ENCODE measurements at places on chromosomes 7 and 10. TPM values are rescaled to one million over a fixed set of nuclear protein-coding genes. Genes with fewer than 3 reads are reported as not detected.

GRCh38 chr7:1223196-1223981 lies 9.3 kb upstream of the UNCX start:
- no peak for DNase-seq

DNA sequence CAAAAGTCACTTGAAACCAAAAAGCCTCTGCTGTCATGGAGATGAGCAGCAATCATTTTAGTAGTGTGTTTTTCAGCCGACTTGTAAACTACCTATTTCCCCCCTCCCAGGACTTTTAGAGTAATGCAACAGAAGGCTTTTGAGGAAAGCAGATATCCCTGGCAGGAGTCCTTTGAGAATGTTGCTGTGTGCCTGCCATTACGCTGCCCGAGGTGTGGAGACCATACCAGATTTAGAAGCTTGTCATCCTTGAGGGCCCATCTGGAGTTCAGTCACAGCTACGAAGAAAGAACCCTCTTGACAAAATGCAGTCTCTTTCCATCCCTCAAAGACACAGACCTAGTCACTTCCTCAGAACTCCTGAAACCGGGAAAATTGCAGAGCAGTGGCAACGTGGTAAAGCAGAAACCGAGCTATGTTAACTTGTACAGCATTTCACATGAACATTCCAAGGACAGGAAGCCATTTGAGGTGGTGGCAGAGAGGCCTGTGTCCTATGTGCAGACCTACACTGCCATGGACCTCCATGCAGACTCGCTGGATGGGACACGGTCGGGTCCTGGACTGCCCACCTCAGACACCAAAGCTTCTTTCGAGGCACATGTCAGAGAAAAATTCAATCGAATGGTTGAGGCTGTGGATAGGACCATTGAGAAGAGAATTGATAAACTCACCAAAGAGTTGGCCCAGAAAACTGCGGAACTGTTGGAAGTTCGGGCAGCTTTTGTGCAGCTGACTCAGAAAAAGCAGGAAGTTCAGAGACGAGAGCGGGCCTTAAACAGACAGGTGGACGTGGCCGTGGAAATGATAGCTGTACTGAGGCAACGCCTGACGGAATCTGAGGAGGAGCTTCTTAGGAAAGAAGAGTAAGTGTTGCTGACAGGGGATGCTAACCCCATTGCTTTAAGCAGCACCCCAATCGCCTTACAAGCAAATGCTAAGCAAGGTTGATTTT lies 2.2 kb downstream of the ZNF365 start:
- DNase-seq: no peak

DNA sequence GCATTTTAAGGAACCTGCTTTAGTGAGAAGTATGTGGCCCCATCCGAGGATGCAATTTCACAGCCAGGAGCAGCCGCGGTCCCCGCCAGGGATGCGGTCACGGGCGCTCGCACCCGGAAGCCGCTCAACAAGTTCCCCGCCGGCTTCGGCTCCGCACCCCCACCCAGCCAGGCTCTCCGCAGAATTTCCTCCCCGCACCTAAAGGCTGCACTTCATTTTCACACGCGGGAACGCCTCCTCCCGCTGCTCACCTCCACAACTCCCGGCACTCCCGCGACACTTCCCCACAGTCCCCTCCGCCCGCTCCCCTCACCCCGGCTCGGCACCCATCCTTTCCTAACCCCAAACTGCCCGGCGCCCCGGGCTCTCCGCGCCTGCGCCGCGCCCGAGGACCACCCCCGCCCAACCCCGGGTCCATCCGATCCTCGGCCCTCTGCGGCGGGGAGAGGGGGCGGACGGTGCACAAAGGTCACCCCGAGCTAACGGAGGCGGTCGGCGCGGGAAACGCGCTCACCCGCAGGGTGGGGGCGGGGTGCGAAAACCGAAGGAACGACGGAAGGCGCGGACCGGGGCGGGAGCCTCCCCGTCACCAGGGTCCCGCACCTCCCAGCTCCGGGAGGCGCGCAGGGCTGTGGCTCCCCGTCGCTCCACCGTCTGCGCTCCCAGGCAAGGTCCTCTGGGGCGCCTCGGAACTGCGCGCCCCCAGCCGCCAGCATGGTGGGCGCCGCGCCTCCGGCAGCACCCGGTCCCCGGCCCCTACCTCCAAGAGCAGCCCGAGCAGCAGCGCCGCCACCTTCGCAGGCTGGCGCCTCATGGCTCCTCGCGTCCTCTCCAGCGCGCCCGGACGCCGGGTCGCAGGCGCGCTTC lies 558 bp downstream of the VOPP1 start:
- peak; percentile 66 for DNase-seq

DNA sequence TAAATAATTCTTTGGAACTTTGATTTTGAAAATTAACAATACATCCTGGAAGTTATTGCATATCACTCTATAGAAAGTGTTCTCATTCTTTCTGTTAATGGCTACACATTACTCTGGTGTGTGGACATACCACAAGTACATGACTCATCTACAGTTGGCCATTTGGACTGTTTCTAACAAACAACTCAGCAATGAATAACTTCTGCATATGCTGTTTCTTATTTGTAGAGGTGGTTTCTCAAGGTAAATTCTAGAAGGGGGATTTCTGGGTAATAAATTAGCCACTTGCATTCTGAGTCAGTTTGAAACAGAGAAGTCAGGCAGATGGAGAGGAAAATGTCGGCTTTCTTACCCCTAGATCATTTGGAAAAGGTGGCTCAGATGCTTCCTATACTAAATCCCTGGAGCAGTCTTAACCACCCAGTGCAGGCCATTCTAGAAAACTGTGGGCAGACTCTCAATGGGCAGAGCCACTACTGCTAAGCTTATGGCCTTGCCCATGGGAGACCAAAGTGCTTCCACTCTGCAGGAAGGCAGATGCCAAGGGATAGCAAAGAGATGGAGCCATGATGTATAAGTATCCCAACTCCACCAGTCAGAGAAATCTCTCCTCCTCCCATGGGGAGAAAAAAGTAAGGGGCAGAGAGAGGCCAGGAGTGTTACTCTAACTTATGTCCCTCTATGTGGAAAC lies 194.0 kb upstream of the PLPP4 start:
- no peak for DNase-seq

DNA sequence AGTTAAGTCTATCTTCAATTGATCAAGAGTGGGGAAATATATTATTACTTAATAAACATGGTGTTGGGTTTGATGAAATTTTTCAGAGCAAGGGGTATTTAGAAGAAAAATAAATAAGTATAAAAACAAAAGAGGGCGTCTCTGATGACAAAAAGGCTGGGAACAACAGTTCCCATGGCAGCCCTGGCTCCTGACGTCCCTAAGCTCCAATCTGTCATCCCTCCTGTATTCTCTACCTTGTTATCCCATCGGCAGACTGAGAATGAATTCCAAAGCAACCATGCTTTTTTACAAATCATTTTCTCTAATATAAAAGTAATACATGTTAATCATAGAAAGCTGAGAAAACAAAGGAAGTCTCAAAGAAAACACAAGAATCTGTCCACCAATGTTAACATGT lies 55.5 kb downstream of the SORBS1 start:
- DNase-seq: no peak

- peak; percentile 81 for DNase-seq
These were observed 10.3 kb downstream of the ITPRIP start for GRCh38 chr10:104327745-104328645.

DNA sequence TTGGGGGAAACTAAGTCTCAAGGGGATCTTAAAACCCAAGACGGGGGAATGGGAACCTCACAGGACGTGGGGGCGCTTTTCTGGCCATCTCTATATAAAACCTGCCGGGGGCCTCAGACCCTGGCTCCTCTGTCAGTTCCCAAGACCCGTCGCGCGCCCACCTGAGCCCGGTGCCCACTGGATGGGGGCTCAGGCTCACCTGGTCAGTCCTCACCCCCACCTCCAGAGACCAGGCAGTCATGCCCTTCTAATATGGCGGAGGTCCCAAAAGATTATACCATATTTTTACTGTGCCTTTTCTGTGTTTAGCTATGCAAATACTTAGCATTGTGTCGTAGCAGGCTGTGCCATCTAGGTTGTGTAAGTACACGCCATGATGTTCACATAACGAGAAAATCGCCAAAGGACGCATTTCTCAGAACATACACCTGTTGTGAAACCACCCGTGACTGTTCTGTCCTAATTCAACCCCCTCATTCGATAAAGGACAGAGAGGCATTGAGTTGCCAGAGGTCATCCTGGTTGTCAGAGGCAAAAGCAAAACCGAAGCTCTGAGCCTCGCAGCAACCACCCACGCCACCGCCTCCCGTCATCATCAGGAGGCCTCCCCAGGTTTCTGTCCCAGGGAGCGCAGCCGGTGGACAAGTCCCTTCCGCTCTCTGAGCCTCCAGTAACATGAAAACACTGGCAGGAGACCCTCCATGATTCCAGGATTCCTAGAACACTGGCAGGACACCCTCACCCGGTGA lies 28.9 kb downstream of the OAT start:
- DNase-seq: no peak

DNA sequence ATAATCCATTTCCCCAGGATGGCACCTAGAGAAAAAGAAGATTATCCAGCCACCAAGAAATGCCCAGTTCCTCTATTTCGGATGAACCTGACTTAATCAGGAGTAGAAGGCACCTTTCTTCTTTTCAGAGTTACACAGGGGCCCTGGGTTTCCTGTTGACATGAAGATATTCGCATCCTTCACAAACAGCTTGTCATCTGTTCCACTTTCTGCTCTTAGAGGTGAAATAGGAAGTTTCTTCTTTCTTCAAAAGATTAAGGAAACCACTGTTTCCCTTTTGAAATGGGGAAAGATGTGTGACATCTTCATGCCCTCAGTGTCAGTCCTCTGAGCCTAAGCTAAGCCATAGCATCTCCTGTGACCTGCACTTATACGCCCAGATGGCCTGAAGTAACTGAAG lies 39.1 kb upstream of the RAB18 start:
- no peak for DNase-seq

GRCh38 chr10:124677749-124678556 lies 66.2 kb downstream of the FAM53B start:
- no peak for DNase-seq

DNA sequence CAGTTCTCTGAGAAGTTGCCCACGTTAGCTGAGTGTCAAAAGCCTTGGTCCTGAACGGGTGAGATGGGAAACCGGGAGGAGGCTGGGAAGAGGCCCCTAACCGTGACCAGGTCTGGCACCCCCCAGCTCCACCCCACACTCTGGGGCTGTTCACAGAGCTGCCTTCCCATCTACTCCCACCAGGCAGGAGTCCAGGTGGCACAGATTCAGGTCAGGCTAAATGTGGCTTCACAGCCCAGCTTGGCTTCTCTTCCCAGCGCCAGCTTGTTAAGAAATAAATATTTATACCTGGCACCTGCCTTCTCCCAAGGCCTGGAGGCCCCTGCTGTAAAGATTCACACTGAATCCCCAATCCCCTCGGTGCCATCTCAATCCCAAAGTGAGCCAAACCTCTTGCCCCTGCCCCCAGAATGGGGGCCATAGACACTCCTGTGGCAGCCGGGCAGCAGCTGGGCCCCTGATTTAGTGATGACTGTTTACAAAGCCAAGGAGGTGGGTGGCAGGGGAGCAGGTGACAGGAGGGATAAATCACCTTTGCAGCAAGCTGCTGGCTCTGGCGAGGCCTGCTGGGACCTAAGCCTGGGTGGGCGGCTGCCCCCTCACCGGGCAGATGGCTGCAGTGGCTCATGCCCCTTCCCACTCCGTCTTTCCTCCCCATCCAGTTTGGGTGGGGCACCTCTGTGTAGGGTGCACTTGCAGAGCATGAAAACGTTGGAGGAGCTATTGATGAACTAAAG lies 72.5 kb downstream of the GOLGA7B start:
- no peak for DNase-seq

GRCh38 chr10:17454161-17455014 lies at the start of gene ST8SIA6:
TSS of gene ST8SIA6 (minus strand) at chr10:17454595. CDS start at chr10:17454255, 340 bp downstream.
- no peak for DNase-seq

- DNase-seq: peak; percentile 86
These were observed 173.3 kb downstream of the SLC16A9 start for GRCh38 chr10:59536167-59537014.

DNA sequence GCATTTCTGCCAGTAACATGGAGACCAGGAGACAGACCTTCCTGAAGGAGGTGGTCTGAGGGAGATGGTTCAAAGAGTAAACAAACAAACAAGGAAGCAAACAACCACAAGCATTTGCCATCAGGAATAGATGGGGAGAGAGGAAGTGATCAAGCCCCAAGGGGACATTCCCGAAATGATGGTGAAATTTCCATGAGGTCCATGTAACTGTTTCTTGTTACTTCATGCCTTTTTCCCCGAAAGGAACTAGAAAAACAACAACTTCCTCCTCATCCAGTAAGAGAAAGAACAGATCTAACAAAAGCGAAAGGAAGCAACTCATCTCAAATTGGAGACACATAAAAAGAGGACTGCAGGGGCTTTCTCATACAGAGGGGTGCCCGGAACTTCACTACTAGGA lies 152.5 kb upstream of the ZNF32 start:
- DNase-seq: no peak

DNA sequence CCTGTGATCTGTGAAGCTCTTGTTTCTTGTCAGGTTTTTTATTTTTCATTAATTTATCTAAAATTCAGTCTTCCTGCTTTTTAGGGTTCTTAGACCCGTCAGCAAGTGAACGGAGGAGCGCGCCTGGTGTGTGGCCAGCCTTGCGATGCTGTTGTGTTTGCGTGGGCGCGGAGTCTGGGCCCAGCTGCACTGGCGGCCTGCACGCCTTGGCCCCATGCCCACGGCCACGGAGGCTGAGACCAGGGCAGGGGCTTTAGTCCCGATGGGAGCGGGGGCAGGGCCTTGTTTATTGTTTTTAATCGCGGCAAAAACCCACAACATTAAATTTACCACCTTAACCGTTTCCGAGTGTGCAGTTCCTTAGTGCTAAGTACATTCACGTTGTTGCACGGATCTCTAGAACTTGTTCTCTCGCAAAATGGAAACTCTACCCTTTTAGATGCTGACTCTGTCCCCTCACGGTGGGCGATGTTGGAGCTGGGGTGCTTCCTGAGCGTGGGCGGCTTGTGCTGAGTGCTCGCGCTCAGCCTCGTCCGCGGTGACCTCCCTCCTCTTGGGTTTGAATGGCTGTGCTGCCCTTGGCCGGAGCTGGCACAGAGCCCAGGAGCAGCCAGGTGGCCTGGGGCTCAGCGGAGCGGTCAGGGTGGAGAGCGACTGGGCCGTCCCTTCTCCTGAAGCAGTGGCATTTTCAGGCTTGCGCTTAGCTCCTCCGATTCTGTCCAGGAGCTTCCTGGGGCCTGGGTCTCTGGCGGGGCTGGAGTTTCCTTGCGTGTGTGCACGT lies 69.1 kb downstream of the INPP5A start:
- no peak for DNase-seq

GRCh38 chr10:73229567-73229966 lies 17.5 kb downstream of the DNAJC9 start:
- DNase-seq: no peak

DNA sequence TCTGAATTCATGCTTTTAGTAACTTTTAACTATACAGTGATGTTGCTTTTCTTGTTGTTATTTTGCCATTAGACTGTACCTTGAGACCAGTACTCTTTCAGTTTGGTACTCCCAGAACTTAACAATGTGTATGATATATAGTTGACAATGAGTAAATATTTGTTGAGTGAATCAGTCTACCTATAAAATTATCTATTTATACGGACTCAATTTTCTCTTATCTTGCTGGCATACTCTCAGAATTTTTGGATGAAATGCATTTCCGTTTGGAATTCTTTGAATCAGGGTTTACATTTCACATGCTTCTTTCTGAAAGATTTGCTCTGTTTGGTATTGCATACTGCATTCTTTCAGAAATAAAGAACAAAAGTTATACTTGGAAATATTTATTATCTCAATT lies 47.8 kb upstream of the LRRC17 start:
- no peak for DNase-seq

MEOX2 gene
- not detected for total RNA-seq

CYP3A4 gene
- total RNA-seq: not detected

PIK3CG gene
- not detected for total RNA-seq

SPAM1 gene
- total RNA-seq: not detected

CCL26 gene
- 18.3 TPM for total RNA-seq

METTL2B gene
- total RNA-seq: 29.8 TPM

CCDC146 gene
- 0.25 TPM for total RNA-seq

DENND2A gene
- 0.77 TPM for total RNA-seq

JAZF1 gene
- 13.3 TPM for total RNA-seq

GGCT gene
- total RNA-seq: 127 TPM
